Stimulated activated CD8-positive, alpha-beta memory T cell treated with anti-CD3 and anti-CD28 coated beads, Interleukin-4, amount 100 ng/mL, for 1 hour (primary cell): ENCODE measurements at places on chromosomes 2 and 18.

DNA sequence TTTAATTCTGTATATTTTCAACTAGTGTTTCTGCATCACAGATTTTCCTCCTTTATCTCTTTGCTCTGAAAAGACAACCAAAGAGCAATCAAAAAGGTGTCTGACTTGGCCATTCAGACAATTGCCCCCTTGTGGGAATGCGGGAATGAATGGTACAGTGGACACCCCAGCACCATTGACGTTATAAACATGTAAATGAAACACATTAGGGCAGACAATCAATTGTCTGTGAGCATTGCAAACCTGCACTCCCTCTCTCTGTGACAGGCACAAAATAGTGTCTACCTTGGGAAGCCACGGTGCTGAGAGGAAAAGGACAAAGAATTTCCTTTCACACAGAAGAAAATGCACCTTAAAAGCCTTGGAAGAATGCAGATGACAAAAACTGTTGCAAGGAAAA lies 8.0 kb downstream of the ZEB2 start:
- no peak for DNase-seq

- DNase-seq = no peak
Measured at GRCh38 chr2:42999391-42999841, 207.0 kb upstream of the HAAO start.

- DNase-seq = no peak
Measured at GRCh38 chr2:216139884-216140283, 30.7 kb downstream of the XRCC5 start.

DNA sequence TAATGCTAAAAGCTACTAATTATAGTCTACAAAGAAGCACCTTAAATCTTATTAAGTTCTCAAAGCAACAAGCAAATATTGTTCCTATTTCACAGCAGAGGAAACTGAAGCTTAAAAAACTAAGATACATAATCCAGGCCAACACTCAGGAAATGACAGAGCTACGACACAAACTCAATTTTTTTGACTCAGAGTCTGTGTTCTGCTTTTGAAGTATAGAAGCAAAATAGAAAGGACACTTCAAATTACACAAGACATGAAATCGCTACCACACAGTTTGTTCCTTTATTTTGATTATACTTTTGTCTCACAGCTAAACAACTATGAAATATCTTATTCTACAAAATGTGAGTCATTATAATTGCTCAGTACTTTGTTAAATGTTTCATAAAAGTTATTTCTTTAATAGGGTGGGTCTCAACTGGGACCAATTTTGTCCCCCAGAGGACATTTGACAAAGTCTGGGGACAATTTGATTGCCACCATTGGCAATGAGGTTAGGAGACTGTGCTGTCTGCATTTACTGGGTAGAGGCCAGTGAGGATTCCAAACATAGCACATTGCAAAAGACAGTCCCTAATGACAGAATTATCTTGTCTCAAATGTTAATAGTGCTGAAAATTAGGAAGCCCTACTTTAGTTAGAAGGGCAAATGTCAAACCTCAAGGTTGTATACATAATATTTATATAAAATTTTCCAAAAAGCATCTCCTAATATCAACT lies 101.5 kb upstream of the GRB14 start:
- DNase-seq = no peak

GRCh38 chr2:172600557-172601008 lies 44.7 kb downstream of the PDK1 start:
- no peak for DNase-seq

GRCh38 chr2:45874344-45874743 lies 222.9 kb downstream of the PRKCE start:
- no peak for DNase-seq

DNA sequence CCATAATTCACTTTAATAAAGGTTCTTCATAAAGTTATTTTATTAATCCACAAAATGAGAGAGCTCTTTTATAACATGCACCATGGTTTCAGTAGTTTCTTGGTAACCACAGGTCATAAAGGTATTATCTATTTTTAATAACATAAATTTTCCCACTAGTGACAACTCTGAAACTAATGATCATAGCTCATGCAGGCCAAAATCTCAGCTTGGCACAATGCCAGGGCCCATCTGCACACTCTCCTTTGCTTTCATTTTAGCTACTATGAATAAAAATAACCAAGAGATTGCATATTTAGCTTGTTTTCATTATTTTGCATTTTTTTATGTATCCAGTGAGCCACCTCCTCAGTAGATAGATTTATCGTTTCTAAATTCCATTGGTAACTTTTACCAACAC lies 691.8 kb upstream of the CHAC2 start:
- no peak for DNase-seq

- no peak for DNase-seq
Measured at GRCh38 chr2:231672617-231673347, 35.5 kb upstream of the PTMA start.

GRCh38 chr2:152347076-152347475 lies 12.1 kb downstream of the FMNL2 start:
- DNase-seq = no peak

DNA sequence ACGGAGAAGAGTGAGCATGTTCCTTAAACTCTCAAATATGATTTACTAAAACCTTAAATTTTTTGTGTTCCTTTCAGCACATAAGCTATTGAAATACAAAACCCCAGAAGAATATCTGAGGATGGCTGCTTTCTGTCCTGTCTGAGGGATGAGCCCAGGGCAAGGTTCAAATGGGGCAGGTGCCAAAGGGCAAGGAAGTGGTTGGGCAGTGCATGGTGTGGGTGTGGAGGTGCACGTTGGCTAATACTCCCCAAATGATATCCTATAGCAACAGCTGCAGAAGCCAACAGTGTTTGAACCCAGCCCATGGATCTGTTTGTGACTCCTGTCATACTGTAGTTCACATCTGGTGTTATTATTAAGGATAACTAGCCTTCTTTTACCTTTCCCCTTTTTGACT lies 183.0 kb downstream of the CDCA7 start:
- DNase-seq = no peak

GRCh38 chr2:43276266-43276941 lies 50.0 kb upstream of the ZFP36L2 start:
- no peak for DNase-seq
